ENCODE measurements at places on chromosomes 6 and 20. TPM values are rescaled to one million over a fixed set of nuclear protein-coding genes. Genes with fewer than 3 reads are reported as not detected.

Gene POPDC3
- polyA plus RNA-seq: 18.9 TPM

Gene HNF4A
- not detected for polyA plus RNA-seq

- DNase-seq: no peak
Measured at GRCh38 chr6:164924674-164925073, 384.7 kb downstream of the C6orf118 start.

DNA sequence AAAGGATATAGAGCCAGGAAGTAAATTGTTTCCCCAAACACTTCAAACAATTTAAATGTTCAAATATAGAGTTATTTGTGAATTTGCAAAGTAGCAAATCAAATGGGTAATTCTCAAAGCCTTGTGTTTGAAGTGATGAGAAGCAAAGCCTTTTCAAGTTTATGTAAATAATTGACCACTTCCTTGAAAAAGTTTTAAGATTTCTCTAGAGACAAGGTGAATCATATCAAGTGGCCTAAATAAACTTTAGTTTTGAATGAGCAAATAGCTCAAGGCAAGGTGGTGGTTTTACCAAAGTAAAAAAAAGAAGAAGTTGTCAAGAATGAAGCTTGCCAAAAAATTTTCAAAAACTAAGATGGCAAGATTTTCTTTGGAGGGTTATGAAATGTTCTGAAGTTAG lies 42.6 kb upstream of the IFNGR1 start:
- no peak for DNase-seq

DNA sequence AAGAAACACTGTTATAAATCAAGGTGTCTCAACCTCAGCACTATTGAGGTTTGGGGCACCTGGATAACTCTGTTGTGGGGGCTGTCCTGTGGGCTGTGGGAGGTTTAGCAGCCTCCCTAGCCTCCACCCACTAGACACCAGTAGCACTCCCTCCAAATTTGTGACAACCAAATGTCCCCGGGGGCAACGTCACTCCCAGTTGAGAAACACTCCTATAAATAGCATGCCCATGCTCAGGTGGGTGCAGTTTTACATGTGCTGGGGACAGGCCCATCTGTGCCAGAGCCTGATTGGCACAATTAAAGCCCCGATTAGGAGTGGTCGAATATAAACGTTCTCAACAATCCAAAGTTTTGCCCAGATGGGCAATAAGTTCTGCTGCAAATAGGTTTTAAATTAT lies 78.9 kb downstream of the FAM50B start:
- DNase-seq: no peak
